Activated T-cell treated with anti-CD3 and anti-CD28 coated beads, Interleukin-2, amount 50 U/mL, for 72 hours (primary cell): ENCODE measurements at places on chromosomes 5 and 9.
A peak's percentile ranks its signal among the peaks of the same experiment; 100 is the strongest.

- DNase-seq: no peak
Observed at GRCh38 chr9:69107771-69108170, 66.3 kb upstream of the TJP2 start.

GRCh38 chr9:126147186-126147935 is 179.3 kb upstream of the MVB12B start:
- DNase-seq: no peak

DNA sequence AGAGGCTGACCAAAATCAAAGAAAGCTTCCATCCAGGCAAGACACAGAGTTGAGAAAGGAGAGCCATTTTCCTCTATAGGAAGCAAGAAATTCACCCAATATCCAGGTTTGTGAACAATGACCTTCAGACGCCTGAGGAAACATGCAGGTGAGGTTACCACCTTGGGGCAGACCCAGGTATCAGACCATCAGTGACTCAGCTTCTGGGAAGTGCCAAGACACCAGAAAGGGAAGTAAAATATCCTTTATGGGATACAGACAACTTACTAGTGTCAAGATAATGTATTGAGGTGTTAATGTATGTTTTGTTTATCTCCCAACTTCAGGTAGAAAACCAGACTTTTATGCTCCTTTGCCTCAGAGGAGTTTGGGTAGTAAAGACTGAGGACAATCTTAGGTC is 2.2 kb upstream of the DTWD2 start:
- DNase-seq: no peak

GRCh38 chr5:107564931-107565372 is 105.8 kb downstream of the EFNA5 start:
- DNase-seq: no peak

DNA sequence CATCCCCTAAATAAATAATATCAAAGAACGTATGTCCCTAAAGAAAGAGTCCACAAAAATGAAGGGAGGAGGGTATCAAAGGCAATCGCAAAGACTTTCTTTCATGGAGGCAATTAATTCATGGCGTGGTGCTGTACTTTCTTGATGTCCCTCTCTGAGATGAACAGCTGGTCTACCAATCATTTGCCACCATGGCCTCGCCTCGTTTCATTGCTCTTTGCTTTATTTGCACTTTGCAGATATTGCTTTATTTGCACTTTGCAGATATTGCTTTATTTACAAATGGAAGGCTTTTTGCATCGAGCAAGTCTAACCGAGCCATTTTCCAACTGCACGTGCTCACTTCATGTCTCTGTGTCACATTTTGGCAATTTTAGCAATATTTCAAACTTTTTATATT is 104.0 kb upstream of the PTCH1 start:
- no peak for DNase-seq

- DNase-seq: no peak
Observed at GRCh38 chr9:1388216-1388615, 338.1 kb downstream of the DMRT2 start.

- DNase-seq: no peak
Observed at GRCh38 chr9:106930477-106930876, 67.5 kb downstream of the ZNF462 start.

- DNase-seq: no peak
Observed at GRCh38 chr9:13719446-13719845, 440.0 kb upstream of the MPDZ start.

GRCh38 chr5:1409381-1410110 is 35.7 kb downstream of the SLC6A3 start:
- no peak for DNase-seq

DNA sequence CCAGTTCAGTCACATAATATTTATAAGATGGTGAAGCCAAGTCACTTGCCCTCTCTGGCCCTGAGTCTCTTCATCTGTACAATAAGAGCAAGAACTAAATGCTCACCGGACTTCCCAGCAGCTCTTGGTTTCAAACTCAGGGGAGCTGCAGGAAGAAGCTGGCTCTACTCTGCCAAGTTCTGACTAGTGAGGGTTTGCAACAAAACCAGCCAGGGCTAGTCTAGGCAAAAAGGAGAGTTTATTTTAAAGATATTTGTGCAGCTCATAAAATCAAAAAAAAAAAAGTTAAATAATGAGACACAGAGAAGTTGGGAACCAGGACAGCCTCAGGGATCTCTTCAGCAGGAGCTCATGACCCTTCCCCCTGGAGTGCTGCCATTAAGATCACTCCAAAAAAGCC is 107.3 kb downstream of the DOCK2 start:
- DNase-seq: no peak

DNA sequence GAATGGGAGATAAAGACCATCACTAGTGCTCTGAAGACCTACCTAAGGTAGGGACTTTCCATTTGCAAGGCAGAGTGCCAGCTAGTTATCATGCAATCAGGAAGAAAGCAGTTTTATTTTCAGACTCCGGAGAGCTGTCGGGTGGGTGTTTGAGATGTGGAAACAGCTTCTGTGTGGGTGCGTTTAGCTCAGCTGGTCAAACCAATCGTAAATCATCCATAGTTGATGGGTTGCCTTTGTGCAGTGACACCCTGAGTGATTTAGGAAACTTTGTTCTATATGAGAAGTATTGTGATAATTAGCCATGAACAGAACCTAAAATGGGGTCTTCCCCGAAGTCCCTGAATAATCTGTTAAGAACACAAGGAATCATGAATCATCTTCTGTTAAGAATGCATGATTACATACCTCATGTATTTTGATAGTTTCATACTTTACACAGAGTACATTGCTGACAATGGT is 284.3 kb downstream of the ARHGAP26 start:
- peak; percentile 47 for DNase-seq

GRCh38 chr5:172638209-172638768 is 2.8 kb upstream of the NEURL1B start:
- DNase-seq: no peak

DNA sequence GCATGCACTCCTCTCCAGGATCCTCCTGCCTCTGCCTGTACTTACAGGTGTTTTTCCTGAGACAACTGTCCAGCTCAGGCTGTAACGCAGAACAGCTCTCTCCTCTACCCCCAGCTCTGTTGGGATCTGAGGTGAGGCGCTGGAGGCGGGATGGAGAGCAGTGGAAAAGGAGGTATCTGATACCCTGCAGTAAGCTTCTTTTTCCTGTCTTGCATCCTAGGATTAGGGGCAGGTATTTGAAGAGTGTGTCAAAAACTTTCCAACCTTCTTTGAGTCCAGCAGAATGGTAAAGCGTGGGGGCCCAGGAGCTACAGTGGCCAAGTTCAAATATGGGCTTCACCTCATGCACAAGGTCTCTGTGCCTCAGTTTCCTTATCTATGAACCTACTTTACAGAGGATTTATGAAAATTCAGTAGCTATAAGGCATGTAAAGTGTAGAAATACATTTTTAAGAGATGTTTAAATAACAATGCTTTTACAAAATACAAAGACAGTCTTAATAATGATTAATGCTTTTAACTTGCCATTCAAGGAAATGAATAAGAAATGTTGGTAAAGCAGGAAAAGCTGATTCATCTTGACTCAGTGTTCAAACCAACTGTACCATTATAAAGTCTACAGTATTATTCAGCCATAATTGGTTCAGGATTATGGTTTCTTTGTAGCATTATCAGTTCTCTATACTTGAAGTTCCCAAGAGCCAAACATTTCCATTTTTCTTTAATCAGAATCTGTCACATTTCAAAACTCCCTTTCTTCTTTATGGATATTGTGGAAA is 26.1 kb downstream of the MAP1B start:
- DNase-seq: no peak

GRCh38 chr5:169770109-169770508 is 133.0 kb downstream of the DOCK2 start:
- no peak for DNase-seq

- no peak for DNase-seq
Observed at GRCh38 chr9:129266536-129266935, 88.5 kb upstream of the IER5L start.

DNA sequence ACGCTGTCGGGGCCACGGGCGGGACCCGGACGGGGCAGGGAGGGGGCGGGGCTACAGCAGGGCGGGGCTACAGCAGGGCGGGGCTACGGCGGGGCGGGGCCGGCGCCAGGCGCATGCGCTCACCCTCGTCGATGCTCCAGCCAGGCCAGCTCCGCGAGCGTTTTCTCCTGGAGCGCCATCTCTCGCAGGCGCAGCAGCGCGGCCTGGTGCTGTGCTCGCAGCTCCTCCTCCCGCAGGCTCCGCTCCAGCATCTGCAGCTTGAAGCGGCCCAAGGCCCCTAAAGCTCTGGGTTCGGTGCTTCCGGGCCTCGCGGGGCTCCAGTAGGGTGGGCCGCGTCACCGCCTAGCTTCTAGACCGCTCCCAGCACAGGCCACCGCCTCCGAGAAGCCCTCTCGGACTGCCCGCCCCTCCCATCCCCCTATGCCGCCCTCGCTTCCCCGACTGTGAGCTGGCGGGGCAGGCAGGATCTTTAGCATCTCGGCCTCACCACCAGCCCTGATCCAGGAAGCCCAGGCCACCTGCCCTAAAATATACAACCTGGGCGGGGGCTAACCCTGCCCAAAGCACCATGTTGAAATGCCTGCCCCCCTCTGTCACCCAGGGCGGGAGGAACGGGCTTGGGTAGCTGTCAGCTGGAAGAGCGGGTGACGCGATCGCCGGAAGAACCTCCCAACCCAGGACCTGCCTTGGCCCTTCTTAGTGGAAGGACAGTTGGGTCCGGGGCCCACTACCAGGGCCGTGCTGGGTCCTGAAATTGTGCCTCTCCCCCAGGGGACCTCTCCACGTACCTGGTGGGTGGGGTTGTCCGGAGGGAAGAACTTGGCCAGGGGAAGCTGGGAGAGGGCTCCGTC is 21.9 kb upstream of the QSOX2 start:
- peak; percentile 85 for DNase-seq

DNA sequence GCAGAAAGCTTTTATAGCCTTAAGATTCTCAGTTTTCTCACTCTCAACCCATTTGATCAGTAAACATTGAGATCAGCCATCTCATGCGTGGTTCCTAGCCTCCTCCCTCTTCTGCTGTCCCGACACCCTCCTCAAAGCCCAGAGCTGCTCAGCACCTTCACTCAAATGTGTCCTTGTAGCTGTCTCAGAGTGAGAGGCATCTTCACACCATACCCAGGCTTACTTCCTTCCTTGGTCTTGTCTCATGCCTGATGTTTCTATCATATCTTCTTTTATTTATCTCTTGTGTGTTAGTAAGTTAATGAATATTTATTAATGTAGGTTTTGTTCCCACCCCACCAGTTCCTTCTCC is 72.4 kb upstream of the SNX2 start:
- peak; percentile 6 for DNase-seq

- no peak for DNase-seq
Observed at GRCh38 chr9:21392270-21392669, 7.1 kb upstream of the IFNA2 start.

- no peak for DNase-seq
Observed at GRCh38 chr5:89556215-89556913, 673.4 kb upstream of the MEF2C start.

- no peak for DNase-seq
Observed at GRCh38 chr9:37938121-37938891, 34.4 kb upstream of the SLC25A51 start.

DNA sequence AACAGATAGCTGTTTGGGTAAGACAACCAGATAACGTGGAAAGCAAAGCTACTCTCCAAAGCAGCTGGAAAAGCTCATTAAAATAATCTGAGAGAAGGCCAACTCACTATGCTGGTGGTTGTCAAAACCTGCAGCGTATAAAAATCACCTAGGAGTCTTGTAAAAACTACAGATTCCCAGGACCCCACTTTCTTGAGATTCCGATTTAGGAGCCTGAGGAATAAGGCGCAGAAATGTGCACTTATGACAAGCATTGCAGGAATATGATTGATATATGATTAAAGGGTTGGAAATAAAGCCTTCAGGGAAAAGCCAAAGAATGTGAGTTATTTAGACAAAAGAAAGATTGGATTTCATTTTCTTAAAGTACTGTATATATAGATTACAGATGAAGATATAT is 285.0 kb upstream of the PTGER4 start:
- DNase-seq: no peak

DNA sequence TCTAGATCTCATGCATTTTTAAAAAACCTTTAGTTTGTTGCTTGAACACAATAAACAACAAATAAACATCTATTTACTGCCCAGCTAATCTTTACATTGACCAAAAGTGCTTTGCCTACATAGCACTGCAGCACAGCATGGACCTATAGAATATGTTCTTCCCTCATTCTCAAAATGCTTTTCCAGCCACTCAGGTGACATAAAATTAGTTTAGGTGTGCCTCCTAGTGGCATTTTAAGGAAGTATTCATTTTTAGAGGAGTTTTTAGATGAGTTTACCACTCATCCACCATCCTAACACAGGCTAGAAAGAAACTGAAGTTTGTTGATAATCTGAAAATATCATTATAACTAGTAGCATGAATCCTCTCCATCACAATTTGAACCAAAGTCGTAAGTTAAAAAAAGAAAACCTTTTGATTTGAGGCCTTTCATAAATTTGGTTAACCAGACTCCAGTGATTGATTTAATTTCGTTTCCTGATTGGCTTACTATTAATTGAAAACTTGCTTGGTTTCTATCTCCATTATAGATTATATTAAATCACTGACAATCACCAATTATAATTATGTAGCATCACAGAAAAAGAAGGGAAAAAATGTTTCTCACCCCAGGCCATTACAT is 12.6 kb downstream of the PLGRKT start:
- no peak for DNase-seq

DNA sequence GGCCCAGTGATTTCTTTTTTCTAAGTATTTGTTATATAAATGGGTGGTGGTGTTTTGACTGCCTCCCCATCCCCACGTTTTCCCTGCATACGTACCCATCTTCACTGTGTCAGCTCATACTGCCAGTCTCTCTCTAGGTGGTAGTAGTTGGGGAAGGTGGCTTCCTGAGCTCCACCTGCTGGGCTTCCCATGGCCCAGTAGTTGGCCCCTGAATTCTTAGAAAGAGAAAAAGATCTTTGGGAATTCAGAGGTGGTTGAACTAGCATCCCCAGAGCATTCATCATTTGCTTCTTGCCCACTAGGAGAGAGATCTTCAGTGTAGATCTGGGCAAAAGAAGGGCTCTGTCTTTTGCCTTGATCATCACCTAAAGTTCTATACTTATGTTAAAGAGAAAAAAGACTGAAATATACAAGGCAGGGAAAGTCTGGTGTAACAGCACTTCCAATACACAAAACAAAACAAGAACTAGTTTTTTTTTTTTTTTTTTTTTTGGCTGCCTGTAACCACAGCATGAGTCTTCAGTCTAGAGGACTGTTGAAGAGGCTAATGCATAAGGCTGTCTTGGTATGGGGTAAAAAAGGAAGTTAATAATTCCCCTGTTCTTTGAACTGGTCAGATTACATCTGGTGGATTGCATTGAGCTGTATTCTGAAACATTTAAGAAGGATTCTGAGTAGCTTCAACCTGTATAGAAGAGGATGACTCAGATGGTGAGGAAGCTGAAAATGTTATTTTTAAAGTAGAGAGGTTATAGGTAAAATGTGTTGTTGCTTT is 128.7 kb downstream of the ATG10 start:
- DNase-seq: no peak

DNA sequence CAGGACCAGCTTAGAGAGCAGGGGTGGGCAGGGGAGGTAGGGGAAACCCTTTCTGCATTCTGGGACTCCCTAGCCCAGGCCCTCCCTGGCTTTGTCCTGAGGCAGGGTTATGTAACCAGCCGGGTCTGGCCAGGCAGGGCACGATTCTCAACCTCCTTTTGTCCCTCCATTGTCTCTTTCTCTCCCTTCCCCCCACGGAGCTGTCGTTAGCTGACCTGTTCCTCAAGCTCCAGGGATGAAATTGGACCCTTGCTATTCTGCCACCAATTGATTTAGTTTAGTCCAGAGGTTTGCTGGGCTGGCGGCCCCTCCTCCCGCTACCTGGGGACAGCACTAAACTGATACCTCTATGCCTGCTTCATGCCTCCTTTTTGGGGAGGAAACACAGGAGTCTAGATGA is 9.4 kb upstream of the NDST1 start:
- no peak for DNase-seq

GRCh38 chr5:156411-157072 is 34.8 kb upstream of the LRRC14B start:
- no peak for DNase-seq
